ENCODE measurements at places on chromosomes 1 and 21. TPM values are rescaled to one million over a fixed set of nuclear protein-coding genes. Genes with fewer than 3 reads are reported as not detected.

DNA sequence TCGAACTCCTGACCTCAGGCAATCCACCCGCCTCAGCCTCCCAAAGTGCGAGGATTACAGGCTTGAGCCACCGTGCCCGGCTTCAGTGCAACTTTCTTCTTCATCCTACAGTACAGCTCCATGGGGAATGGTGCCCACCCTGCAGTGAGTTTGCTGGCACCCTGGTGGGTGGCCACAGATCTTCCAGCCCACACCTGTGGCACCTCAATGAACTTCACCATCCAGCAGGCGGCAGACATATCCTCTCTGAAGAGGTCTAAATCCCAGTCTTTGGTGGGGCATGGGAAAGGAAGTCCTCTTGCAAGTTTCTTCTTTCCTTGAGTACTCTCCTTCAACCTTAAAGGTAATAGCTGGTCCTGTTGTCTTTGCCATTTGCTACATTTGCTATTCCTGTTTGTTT, 18.1 kb upstream of the ZBTB8A start:
- DNase-seq = no peak

DNA sequence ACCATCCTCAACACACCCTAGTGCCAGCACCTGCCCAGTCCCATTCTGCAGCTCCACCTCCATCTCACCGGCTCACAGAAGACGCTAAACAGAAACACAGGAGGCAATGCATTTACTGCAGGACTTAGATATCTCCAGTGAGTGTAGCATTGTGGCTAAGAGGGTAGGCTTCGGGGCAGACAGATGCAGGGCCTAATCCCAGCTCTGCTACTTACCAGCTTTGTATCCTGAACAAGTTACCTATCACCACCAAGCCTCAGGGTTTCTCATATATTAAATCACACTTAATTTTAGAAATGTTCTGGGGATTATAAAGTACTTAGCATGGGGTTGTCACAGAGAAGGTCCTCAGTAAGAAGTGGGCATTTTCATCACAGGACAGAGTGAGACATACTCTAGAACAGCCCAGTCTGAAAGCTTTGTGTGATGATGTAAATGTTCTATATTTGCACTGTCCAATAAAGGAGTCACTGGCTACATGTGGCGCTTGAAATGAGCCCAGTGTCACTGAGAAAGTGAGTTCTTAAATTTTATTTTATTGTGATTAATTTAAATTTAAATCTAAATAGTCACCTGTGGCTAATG, 149.3 kb upstream of the C8B start:
- DNase-seq = no peak

The DPM3 gene
- total RNA-seq = 15.1 TPM

The C1orf226 gene
- 0.82 TPM for total RNA-seq

The C2CD4D gene
- total RNA-seq = under 0.01 TPM

DNA sequence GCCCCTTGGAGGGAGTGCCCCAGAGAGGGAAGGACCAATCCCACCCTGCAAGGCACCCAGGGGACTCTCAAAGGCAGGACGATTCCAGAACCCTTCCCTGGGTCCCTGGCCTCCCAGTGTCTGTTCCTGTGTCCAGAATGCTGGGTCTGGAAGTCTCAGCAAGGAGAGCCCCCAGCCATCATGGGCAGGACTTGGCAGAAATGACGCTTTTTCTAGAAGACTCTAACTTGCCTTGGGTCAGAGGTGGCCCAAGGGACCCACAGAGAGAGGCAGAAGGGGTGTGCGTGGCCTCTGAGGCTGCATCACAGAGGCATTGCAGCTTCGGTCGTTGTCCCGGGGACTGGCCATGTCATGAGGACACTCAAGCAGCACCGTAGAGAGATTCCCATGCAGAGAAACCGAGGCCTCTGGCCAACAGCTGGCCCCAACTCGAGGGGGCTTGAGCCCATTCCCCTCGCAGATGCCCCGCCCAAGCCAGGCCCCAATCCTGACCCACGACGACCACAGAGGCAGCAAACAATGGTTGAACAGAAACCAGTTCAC, 57.8 kb downstream of the WNT9A start:
- DNase-seq = no peak

The GBP2 gene
- total RNA-seq = not detected

The KRTAP25-1 gene
- total RNA-seq = not detected

DNA sequence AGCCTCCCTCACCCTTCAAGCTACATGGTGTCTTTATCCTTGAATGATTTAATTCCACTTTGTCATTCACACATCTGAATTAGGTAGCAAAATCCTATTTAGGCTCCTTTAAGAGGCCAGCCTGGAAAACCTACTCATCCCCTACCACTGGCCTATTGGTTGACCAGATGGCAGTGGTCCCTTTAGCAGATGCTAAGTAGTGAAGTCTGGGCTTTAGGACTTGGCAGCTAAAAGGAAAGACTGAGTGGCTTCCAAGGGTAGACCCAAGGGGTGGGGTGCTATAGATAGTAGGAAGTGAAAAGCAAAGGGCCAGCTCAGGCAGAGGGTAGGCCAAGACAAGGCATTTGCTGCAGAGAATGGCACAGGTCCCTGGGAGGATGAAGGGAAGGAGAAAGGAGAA, 46.6 kb downstream of the KCNJ6 start:
- no peak for DNase-seq

- no peak for DNase-seq
Measured at GRCh38 chr1:117008656-117009055, 7.1 kb downstream of the CD101 start.

DNA sequence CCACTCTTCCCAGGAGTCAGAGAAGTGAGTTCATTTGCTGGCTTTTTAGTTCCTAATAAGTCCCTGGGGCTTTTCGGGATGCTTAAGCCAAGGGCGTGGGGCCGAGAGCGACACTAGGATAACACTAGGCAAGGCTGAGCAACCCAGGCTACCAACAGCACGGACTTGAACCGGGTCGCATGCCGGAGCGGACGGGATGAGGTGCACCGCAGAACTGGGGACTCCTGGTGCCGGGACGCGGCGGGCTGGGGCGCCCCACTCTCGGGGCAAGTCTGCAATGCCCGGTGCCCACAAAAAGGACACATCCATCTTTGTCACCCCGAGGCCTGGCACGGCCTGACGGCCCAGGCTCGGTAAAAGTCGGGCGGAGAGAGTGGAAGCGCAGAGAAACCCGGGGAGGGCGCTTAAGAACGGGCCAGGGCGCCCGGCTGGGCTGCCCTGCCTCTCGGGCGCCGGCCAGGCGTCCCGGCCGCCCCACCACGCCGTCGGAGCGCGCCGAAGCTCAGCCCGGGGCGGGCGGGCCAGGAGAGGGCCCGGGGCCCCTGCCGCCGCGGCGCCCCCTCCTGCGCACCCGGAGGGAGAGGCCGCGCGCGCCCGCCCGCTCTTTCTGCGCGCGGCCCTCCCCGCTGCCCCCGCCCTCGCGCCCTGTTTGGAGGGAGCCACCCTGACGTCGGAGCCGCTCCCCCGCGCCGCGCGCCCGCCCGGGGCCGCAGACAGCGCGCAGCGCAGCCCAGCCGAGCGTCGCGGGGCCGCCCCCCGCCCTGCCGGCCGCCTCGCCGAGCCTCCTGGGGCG, at the start of gene NBL1:
Gene NBL1 (plus strand): TSS at position 710 of the 793 bp plus-strand sequence. CDS start 10,720 bp downstream, outside the sequence.
- DNase-seq = peak; percentile 80

DNA sequence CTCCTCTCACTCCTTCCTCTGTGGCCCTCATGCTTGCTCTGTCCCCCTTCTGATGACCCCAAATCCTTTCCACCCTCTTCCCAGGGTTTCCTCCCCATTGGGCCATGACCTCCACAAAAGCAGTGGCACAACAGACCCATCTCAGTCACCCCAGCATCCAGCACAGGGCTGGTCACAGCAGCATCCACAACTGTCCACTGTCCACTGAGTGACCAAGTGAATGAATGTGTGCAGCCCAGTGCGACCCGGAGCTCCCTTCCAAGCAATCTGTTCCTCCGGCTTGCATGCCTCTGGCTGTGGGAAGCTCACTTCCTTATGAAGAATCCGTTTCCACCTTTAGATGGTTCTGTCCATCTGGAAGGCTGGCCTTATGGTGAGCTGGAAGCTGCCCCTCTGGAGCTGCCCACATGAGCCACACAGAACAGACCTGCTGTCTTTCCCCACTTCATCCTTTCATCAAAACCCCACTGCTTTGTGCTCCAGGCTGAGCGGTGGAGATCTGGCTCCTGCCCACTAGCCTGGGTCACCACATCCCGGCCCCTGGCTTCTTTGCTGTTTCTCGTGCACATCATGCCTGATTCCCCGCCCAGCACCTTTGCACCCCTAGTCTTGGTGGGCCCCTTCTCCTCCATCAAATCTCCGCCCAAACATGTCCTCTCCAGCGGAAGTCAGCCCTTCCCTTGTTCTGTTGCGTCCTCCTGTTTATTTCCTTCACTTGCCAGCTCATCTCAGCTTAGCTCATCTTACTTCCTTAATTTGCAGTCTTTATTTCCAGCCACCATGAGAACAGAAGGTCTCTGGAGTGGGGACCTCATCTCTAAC, 56.4 kb downstream of the EDN2 start:
- DNase-seq = no peak

The PRELP gene
- total RNA-seq = 0.41 TPM

DNA sequence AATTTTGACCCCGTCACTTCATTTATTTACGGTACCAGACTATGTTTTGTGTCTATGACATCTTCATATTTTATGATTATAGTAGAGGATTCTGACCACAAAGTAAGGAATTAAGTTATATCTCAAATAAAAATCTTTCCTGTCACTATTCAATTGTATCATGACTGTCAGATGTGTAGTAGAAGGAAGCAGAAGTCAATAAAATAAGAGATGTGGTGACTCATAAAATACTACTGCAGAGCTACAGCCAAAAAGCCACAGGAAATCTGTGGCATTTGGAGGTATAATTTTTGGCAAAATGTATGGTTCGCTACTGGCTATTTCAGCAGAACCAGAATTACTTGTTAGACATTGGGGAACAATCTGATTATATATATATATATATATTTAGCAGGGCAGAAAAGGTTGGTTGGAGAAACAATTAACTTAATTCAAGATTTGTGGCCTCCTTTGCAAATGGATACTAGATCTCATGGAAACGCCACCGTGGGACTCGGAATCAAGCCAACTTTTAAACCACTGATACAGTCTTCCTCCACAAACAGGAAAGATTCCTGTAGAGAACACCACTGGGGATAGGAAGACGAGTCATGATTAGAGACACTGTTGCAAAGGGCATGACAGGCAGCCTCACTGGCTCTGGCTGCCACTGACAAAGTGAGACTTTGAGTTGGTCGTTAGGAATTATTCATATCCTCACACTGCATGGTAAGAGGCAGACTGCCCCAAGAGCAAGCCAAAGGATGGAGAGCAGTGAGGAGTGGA, 5.1 kb downstream of the FCRL2 start:
- DNase-seq = no peak

GRCh38 chr1:212177542-212177941, 107.7 kb upstream of the PPP2R5A start:
- no peak for DNase-seq

The SELENBP1 gene
- total RNA-seq = 6.5 TPM

GRCh38 chr1:229625071-229625914, 629 bp downstream of the TAF5L start:
- DNase-seq = peak; percentile 91

The ATP1A4 gene
- not detected for total RNA-seq

The TNFSF4 gene
- total RNA-seq = 0.41 TPM

GRCh38 chr1:55057956-55058298, 18.6 kb downstream of the PCSK9 start:
- no peak for DNase-seq

DNA sequence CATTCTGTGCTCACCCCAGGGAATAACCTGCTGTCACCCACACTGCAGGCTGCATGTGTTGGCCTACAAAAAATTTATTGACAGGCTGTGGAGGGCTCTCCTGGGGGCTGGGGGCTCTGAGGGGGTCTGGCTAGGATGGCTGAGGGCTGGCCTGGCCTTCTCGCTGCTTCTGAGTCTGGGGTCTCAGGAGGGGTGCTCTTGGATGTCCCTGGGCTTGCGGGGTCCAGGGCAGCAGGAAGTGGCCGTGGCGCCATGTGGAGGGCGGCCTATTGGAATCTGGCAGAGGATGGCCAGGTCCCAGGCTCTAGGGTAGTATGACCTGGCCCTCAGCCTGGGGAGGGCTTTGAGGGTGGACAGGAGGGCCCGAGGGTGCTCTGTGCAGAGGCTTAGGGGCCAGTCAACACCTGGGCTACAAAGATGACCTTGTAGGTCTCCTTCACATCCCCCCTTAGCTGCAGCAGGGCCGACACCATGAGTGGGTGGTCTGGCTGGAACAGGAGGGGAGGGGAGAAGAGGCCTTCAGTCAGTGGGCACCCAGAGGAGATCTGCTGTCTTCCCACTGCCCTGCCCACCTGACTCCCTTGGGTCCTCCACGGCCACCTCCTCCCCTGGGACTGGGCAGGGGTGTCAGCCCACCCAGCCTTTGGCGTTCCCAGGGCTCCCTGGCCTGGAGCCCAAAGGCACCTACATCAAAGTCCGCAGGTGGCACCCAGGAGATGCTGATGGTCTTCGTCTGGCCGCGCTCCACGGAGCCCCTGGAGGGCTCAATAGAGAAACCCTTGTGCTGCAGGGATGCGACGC, 3.0 kb upstream of the TMEM52 start:
- no peak for DNase-seq

DNA sequence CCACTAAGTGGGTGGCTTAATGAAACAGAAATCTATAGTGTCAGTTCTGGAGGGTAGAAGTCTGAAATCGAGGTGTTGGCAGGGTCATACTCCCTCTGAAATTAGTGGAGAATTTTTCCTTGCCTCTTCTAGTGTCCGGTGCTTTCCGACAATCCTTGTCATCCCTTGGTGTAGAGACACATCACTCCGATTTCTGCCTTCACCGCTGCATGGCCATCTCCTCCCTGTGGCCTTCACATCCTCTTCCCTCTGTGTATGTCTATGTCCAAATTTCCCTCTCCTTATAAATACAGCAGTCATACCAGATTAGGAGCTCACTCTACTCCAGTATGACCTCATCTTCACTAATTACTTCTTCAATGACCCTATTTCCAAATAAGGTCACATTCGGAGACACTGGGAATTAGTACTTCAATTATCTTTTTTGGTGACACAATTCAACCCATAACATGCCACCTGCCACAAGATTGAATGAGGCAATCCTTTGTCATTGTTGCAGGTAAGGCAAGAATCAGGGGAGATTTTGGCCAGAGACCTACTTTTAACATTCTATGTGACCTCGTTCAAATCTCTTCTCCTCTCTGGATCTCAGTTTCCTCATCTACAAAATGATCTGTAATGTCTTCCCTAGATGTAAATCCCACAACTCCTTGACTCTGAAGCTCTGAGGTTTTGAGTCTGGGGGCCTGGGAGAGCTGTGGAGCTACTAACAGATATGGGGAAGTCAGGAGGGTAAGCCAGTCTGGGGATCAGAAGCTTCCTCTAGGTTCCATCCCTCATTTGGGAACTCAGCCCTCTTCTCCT, 16.1 kb downstream of the NAV1 start:
- no peak for DNase-seq

DNA sequence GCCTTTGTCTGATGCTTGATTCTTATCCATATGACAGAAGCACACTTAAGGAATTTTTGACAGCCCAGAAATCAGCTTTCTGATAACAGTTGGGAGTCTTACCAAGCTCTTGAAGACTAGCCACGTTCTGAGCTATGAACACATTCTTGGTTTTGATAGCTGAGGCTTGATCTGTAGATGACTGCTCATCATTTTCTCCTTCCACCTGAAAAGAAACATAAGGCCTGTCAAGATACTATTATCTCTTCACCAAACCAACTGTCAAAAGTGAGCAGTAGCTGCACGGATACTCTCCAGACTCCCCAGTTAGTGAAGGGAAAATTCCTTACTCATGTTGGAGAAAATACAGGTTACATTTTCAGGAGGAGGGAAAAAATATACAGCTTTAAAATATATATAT, 12.2 kb downstream of the UBR4 start:
- DNase-seq = no peak
